ENCODE measurements at places on chromosomes 7 and 10. TPM values are rescaled to one million over a fixed set of nuclear protein-coding genes. Genes with fewer than 3 reads are reported as not detected.

Gene OPALIN
- not detected for total RNA-seq

Gene NDUFA5
- 210 TPM for total RNA-seq

Gene ACTL6B
- not detected for total RNA-seq

DNA sequence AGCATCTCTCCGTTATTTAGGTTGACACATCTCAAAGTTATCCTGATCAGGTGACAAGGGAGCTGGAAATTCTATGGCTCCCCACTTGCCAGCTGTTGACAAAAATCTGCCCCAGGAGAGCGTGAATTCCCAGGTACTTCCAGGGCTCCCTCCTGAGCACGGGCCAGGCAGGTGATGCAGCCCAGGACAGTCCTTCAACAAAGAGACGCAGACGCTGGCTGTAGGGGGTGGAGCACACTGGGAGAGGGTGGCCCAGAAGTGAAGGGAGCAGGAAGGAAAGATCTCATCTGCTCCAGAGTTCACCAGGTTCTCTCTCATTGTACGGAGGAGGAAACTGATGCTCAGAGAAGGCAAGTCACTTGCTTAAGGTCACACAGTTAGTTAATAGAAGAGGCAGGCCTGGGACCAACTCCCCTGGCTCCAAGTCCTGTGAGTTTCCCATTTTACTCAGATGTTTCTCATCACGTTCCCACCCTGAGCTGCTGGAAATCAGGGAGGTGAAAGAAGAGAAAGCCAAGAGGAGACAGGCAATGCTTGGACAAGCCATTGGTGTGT, 41.0 kb upstream of the CHST3 start:
- DNase-seq, result peak; percentile 39
